ENCODE measurements at places on chromosomes 2 and 18. TPM values are rescaled to one million over a fixed set of nuclear protein-coding genes. Genes with fewer than 3 reads are reported as not detected.
A peak's percentile ranks its signal among the peaks of the same experiment; 100 is the strongest.

DNA sequence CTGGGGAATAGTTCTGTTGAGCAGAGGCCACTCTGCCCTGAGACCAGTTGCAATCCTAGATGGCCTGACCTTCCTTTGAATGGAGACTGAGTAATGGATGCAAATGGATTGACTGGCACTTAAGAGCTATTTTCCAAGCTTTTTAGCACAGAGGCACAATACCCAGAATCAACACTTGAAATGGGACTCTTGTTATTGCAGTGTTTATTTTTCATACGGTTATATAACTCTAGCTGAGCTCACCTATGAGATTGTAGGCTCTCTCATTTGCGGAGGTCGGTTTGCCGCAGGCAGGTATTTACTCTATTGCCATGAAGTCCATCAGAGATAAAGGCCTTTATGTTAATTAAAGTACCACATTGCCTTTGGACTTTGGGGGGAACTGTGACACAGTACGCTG lies 422.3 kb upstream of the CELF4 start:
- no peak for DNase-seq

The IGFBP5 gene
- 4.4 TPM for total RNA-seq

DNA sequence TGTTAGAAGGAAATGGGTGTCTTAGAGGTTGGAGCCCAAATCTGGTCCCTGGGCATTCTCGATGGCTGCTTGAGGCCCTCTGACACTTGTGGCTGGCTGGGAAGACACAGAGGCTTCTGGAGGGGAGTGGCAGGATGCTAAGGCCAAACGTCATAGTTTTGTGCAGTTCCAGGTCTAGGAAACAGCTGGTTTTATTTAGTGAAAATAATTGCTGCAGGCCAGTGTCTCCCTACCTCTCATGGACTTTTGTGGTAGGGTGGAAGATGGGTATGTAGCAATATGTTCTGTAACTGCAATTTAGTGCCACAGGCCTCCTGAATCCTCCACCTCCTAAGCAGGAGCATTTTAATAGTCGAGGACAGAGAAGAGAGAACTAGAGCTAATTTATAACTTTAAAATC lies 32.2 kb upstream of the SPRED2 start:
- no peak for DNase-seq

DNA sequence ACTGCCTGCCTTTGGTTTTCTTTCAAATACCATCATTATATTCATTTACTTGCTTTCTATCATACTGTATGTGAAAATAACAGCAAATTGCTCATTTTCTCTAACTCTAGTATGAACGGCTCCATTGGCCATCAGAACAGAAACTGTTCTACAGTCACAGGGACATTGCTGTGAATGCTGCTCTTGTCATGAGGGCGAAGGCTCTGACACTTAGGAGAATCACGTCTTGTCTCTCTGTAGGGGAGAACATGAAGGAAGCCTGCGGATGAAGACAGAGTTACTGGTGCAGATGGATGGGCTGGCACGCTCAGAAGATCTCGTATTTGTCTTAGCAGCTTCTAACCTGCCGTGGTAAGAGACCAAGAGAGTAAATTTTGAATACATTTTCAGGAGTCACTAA lies 41.7 kb upstream of the ELOA2 start:
- DNase-seq, result no peak

DNA sequence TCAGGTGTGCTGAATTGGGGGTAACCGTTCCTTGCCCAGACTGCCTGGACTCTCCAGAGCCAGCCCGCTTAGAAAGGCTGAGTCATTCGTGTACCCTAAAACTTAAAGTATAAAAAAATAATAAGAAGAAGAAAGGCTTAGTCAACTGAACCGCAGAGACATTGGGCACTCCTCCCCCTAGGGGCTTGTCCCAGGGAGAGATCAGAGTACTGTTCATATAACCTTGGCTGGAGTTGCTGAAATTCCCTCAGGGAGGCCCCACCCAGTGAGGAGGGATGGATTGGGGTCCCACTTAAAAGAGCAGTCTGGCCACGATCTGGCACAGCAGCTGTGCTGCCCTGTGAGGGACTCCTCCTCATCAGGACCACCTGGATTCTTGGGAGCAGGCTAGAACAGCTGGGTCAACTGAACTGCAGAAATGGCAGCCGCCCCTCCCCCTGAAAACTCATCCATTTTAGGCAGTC lies 37.2 kb downstream of the ANKRD12 start:
- no peak for DNase-seq

The BMPR2 gene
- total RNA-seq, result 20.5 TPM

The C2orf80 gene
- not detected for total RNA-seq

DNA sequence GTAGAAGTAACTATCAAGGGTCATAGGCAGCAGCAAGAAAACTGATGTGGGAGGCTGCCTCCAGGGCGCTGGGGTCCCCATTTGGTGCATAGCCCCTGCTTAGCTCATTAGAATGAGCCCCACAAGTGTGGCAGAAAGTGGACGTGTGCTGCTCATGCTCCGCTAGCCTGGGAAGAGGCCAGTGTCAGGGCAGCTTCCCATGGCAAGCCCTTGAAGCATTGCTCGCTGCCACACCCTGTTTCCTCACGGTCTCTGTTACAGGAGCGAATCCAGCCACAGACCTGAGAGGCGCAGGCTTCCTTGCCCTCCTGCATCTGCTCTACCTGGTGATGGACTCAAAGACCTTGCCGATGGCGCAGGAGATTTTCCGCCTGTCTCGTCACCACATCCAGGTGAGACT lies 22.5 kb downstream of the ELMOD3 start:
- DNase-seq, result no peak

GRCh38 chr2:230956827-230957755 lies 32.0 kb upstream of the GPR55 start:
- DNase-seq, result peak; percentile 81

The HAAO gene
- total RNA-seq, result not detected

The TMEFF2 gene
- total RNA-seq, result 15.2 TPM

DNA sequence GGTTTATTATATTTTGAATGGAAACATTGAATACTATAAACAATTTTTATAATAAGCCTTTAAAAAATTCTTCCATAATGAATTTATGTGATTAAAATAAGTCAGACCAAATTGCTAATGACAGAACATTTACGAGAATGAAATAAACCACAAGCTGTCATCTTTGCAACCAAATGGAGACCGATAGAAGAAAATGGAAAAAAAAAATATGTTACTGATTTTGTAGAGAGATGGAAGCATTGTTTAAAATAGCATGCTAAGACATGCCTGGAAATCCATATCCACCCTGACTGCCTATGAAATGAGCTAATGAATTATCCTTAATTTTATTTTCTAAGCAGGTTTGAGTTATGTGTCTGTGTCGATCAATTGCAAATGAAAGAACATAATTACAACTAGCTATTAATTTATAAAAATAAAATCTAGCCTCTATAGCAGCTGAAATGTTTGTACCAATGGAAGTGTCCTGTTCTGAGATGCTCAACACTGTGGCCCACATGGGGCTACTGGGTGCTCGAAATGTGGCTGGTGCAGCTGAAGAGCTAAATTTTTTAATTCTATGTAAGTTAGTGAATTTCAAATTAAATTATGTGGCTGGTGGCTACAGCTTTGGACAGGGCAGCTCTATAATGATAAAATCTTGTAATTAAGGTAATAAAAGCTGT lies 832.8 kb downstream of the RNF144A start:
- DNase-seq, result no peak

- peak; percentile 43 for DNase-seq
Measured at GRCh38 chr2:60550178-60550983, 3.1 kb downstream of the BCL11A start.

- peak; percentile 37 for DNase-seq
Measured at GRCh38 chr2:151260573-151261230, 961 bp downstream of the RBM43 start.

DNA sequence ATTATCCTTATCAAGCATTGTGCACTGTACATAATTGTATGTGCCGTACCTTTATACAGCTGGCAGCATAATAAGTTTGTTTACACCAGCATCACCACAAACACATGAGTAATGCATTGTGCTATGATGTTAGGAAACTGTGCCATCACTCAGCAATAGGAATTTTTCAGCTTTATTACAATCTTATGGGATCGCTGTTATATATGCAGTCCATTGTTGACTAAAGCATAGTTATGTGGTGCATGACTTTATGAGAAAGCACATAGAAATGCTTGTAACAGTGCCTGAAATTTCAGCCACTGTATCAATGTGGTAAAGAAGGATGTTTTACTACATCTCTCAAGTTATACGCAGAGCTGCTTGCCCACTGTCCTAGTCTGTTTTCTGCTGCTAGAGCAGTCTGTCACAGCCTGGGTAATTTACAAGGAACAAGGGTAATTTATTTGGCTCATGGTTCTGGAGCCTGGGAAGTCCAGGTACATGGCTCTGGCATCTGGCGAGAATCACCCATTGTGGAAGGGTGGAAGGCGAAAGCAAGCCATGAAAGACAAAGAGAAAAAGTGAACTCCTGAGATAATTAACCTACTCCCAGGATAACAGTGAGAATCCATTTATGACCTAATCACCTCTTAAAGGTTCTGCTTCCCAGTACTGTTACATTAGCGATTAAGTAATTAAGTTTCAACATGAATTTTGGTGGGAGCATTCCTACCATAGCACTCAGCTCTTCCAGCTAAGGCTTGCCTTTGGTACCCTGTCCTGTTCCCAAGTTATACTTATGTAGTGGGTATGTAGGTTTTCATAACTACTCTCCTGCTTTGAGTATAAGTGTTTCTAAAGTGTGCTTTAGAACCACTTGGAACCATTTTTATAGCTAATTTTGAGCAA lies 4.6 kb downstream of the MAP3K20 start:
- DNase-seq, result peak; percentile 66

DNA sequence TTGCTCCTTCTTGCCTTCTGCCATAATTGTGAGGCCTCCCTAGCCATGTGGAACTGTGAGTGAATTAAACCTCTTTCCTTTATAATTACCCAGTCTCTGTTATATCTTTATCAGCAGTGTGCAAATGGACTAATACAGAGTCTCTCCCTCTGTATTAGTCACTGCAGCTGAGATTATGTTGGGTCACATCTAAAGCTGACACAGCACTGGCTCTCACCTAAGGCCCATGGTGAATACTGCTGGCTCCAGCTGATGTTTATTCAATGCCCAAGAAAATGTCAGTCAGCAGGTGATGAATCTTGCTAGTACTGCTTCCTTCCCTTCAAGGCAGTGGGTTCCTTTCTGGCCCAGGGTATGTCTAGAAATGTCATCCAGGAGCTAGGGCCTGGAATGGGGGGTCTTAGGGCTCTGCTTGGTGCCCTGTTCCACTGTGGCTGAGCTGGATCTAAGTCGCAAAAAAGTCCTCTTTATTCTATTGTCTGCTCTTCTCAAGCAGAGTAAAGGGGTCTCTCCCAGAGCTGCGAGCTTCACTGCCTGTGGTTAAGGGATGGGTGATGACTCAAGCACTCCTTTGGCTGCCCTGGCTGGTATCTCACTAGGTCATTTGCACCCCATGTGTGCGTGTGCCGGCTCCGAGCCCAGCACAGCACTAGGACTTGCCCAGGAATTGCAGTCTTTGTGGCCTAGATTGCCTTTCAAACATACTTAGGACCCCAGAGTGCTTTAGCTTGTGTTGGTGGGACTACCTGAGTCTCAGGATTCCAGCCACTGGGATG lies 29.9 kb downstream of the PPP1R1C start:
- peak; percentile 56 for DNase-seq
